ENCODE measurements at places on chromosomes 4 and X.

DNA sequence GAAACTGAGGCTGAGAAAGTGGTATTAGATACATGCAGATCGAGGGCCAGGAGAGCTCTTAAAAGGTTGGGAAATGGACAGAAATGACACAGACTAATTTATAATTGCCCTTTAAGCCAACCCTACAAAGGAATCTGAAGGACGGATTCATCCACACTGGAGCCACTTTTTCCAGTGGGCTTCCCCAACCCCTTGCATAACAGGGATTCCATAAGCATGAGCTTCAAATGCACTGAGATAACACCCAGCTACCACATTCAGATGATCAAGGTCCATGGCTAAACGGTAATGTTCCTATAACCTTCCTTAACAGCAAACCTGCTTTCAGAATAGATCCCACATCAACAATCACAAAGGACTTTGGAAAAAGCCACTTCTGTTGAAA lies 34.2 kb downstream of the PLAC1 start:
- no peak for DNase-seq

- no peak for DNase-seq
These were observed 713.6 kb downstream of the CCSER1 start for GRCh38 chr4:90840828-90841227.

DNA sequence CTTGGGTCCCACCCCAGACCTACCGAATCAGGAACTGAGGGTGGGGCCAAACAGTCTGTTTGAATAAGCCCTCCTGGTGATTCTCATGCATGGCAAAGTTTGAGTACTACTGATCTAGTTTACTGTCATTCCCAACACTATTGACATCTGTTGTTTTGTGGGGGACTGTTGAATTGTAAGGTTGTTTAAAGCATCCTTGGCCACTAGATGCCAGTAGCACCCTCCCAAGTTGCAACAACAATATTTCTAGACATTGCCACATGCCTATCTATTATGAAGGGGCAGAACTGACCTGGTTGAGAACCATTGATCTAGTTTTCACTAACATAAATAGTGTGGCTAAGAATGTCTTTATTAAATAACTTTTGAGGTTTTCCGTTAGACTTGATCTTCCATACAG lies 15.1 kb downstream of the TAF9B start:
- DNase-seq, result no peak

- DNase-seq, result no peak
These were observed 33.2 kb upstream of the MAMLD1 start for GRCh38 chrX:150329868-150330267.

- DNase-seq, result no peak
These were observed 853.8 kb downstream of the ADGRL3 start for GRCh38 chr4:62053974-62054373.

DNA sequence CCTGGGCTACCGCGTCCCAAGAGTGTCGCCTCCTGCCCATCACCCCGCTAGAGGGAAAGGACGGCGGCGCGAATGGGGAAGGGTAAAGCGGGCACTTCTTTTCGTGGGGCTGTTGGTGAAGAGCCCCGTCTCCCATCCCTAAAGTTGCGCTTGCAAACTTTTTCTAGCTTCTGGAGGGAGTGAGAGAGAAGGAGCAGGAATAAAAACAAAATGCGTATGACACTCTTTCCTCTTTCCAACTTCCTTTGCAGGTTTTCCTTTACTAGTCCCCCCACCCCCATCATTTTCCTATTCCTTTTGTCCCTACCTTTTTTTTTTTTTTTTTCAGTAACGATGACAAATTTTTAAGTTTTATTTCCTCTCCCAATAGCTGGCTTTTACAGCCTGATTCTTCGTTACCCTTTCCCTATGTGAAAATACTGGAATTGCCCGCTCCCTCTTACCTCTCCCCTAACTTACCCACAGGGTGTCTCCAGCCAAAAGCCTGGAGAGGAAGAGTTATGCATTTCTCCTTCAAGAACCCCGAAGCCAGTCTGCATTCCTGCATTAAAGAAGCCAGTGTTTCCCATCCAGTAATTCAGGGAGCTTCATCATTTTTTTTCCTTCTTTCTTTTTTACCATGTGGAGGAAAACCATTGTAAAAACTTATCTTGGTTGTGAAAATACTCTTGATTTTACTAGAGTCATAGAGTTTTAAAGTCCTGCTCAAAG lies 613 bp upstream of the ARSJ start:
- no peak for DNase-seq

- DNase-seq, result no peak
These were observed 100.5 kb upstream of the PCDH7 start for GRCh38 chr4:30619679-30620078.

- no peak for DNase-seq
These were observed 27.6 kb upstream of the SRD5A3 start for GRCh38 chr4:55318175-55319129.

DNA sequence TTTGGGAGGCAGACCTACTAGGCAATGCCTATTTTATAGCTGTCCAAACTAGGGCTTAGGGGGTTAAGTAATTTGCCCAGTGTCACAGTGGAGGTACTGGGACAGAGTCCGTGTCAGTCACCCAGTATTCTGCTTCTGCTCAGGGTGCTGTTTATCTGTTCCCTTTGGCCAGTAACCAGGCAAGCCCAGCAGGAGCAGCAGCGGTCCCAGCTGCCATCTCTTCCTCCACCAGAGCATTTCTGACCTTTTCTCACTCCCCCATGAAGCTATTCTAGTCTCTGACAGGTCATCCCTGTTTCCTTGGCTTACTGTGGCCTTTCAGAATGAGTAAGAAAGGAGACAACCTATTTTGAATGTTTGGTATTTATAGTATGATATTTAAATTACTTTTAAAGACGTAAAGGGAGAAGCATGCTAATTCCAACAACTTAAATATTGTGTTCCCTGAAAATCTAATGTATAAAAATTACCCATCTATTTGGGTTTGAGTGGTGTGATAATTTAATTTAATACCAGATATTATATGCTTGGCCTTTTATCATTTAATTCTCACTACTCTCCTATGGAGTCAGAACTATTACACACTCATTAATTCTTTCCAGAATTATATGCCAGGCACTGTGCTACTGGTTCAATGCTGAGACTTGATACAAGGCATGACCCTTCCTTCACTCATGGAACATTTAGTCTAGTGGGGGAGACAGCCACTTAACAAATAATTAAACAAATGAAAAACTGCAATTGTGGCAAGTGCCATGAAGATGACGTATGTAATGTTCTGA lies 60.6 kb downstream of the RPS6KA3 start:
- DNase-seq, result no peak

DNA sequence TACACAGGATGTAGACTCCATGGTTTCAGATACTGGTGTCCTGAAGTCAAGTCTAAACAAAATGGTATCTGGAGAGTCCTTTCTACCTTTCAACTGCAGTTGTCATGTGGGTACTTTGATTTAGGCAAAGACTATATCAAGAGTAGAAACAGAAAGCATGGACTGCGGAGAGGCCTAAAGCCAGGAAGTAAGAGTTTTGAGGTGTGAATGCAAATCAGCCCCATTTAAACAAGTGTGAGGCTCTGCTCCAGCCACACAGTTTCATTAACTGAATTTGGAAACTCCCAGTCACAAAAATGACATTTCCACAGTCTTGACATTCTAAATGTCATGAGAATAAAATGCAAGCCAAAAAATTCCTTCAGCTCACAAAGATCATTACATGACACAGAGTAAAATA lies 87.2 kb upstream of the MCF2 start:
- DNase-seq, result no peak

- DNase-seq, result no peak
These were observed 5.2 kb downstream of the DDX3X start for GRCh38 chrX:41339148-41339547.

GRCh38 chrX:74344280-74344622 lies 40.3 kb downstream of the ZCCHC13 start:
- no peak for DNase-seq

- DNase-seq, result no peak
These were observed 695 bp downstream of the SHROOM3 start for GRCh38 chr4:76435528-76436319.

DNA sequence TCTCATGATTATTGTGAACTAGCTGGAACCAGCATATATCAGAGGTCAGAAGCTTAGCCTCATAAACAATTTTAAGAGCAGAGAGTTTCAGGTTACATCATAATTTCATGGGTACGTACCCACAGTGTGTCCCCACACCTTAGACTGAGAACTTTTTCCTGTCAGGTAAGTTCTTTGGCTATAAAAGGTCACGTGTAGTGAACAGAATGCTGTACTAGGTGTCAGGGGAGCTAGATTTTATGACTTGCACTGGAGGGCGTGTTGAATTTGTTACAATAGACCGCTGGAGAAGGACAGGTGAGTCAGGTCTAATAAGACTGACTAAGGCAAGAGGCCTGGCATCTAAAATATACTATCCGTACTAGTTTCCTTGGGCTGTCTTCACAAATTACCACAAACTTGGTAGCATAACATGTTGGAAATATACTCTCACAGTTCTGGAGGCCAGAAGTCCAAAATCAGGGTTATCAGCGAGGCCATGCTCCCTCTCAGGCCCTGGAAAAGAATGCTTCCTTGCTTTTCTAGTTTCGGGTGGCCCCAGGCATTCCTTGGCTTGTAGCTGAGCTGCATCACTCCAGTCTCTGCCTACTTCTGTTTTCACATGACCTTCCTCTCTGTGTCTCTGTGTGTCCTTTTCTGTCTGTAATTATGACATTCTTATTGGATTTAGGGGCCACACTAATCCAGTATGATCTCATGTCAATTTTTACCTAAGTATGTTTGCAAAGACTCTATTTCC lies 512.0 kb upstream of the NR3C2 start:
- no peak for DNase-seq

DNA sequence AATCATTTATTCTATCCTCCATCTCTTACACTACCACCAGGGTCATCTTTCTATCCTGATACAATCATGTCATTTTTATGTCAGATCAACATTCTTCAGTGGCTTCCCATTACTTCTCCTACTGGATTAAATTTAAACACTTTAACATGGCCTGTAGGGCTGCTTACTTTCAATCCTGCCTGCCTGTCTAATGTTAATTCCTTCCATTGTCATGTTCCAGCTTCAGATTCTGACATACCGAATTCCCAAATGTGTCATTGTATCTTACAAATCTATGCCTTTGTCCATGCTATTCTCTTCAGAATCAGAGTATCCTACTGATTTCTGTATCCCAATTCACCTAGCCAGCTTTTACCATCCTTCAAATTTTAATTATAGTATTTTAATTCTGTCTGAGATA lies 49.9 kb upstream of the FHDC1 start:
- DNase-seq, result no peak

GRCh38 chr4:123616951-123617461 lies 220.4 kb downstream of the SPRY1 start:
- DNase-seq, result no peak

DNA sequence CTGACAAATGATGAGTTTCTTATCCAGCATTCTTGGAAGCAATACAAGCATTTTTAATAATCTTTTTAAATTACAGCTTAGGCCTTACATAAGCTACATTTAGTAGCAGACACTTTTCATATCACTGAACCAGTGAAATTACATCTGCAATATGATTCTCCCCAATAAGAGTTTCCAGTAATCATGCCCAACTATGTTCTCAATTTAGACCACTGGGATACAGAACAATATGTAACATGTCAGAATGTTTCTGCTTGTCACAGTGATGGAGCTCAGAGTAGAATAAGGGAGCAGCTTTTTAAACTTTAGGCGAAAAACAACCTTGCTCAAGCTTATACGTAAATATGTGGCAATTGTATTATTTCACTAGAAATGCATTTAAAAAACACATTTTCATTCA lies 1132.2 kb downstream of the FAT4 start:
- DNase-seq, result no peak

DNA sequence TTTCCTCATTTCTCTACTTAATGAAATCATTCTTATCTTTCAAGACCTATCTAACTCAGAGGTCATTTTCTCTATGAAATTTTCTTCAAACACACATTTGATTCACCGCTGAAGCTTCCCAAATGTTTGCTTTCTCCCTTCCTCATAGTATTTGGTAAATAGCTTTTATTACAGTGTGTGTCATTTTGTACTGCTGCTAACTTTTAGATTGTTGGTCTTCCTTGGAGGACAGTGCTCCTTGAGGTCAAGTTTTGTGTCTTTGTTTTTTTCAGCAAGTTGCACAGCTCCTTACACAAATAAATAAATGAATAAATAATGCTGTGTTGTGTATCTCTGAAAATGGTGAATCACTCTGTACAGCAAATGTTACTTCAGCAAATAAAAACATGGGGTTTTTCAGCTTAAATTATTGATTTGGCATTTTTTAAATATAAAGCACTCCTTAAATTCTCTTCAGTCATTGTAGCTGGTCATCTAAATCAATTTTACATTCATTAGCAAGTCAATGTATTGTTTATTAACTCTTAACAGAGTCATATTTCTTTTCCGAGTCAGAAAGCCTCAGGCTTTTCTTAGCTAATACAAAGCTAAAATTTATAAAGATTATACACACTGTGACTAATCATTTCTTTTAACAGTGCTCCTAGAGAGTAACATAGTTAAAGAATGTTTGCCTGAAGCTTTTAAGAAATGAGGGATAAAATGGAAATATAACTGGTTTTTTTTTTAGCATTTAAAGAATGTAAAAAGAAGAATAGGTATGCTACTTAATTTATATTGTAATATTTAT lies 30.1 kb upstream of the MAD2L1 start:
- no peak for DNase-seq

DNA sequence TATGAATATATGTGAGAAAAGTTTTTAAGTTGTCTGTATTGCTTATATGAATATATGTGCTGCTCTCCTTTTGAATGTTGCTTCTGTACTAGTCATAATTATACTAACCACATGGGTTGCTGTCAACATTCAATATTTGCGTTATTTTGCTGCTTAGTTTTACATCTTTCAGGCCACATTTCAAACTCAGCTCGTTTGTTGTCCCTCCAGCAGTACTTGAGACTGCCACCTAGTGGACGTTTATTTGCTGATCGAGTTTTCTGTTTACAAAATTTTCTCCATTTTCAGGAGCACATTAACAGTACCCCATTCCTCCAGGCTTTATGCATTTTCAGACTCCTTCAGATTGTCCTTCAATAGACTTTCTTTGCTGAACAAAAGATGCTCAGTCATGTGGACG lies 75.8 kb downstream of the NUDT11 start:
- no peak for DNase-seq

DNA sequence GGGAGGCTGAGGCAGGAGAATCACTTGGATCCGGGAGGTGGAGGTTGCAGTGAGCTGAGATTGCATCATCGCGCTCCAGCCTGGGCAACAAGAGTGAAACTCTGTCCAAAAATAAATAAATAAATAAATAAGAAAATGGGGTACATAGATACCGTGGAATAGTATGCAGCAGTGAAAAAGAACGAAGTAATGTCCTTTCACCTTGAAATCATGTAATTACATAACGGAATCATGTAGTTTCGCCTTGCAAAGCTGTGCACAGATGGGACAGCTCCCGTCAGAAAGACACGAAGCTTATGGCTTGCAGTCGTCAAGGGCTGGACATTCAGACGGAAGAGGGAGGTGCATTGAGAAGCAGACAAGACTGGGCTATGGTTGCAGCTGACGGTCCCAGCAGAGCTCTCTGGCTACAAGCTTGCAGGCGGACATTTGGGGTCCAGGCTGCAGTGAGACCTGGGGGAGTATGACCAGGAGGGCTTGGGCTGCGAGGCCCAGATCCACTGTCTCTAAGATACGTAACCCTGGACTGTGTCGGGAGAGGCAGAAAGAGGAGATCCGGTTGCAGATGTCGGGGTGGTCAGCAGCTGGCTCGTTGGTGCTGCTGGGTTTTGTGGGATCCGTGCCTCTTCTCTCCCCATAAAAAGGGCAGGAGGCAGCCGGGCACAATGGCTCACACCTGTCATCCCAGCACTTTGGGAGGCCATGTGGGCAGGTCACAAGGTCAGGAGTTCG lies 6.2 kb upstream of the P2RY8 start:
- DNase-seq, result no peak

GRCh38 chr4:30929649-30930048 lies 209.5 kb downstream of the PCDH7 start:
- DNase-seq, result no peak
